ENCODE measurements at places on chromosomes 5 and 9. TPM values are rescaled to one million over a fixed set of nuclear protein-coding genes. Genes with fewer than 3 reads are reported as not detected.

Gene CDKN2B-AS1
- 0.20 TPM for total RNA-seq

Gene TMEM215
- not detected for total RNA-seq

Gene SHC3
- total RNA-seq, result not detected

Gene PRR16
- total RNA-seq, result not detected

Gene CCDC183
- 0.18 TPM for total RNA-seq

Gene HTR4
- not detected for total RNA-seq

Gene COL15A1
- total RNA-seq, result 0.11 TPM

Gene ENHO
- total RNA-seq, result 0.31 TPM

Gene PCSK1
- not detected for total RNA-seq

Gene PCDHGA6
- 0.09 TPM for total RNA-seq

Gene IL9
- total RNA-seq, result 0.93 TPM

Gene RANBP17
- total RNA-seq, result not detected

Gene OBP2B
- not detected for total RNA-seq

Gene PCDHGB3
- total RNA-seq, result 0.14 TPM

Gene TMC1
- not detected for total RNA-seq

Gene IFNK
- not detected for total RNA-seq

Gene THBS4
- total RNA-seq, result 2.0 TPM

Gene MSX2
- not detected for total RNA-seq

Gene AGGF1
- 19.6 TPM for total RNA-seq

Gene ADAMTS19
- total RNA-seq, result not detected

Gene SKIC3
- 70.7 TPM for total RNA-seq

Gene NUTM2G
- not detected for total RNA-seq

Gene SVEP1
- 0.07 TPM for total RNA-seq

Gene ACSL6
- 3.5 TPM for total RNA-seq

Gene SLC22A4
- 1.5 TPM for total RNA-seq

Gene PCA3
- total RNA-seq, result not detected

Gene CNTNAP3B
- not detected for total RNA-seq

Gene SNCAIP
- not detected for total RNA-seq

Gene SAPCD2
- total RNA-seq, result 13.3 TPM

Gene PIGO
- 13.0 TPM for total RNA-seq

Gene FAM221B
- not detected for total RNA-seq

Gene PARP8
- 29.9 TPM for total RNA-seq

Data from activated naive CD4-positive, alpha-beta T cell treated with anti-CD3 and anti-CD28 coated beads, Interleukin-2, amount 50 U/mL, for 72 hours (primary cell).